ENCODE measurements at places on chromosomes 5 and 9.

GRCh38 chr5:7763621-7764072 lies 87.3 kb downstream of the CFAP90 start:
- no peak for DNase-seq

DNA sequence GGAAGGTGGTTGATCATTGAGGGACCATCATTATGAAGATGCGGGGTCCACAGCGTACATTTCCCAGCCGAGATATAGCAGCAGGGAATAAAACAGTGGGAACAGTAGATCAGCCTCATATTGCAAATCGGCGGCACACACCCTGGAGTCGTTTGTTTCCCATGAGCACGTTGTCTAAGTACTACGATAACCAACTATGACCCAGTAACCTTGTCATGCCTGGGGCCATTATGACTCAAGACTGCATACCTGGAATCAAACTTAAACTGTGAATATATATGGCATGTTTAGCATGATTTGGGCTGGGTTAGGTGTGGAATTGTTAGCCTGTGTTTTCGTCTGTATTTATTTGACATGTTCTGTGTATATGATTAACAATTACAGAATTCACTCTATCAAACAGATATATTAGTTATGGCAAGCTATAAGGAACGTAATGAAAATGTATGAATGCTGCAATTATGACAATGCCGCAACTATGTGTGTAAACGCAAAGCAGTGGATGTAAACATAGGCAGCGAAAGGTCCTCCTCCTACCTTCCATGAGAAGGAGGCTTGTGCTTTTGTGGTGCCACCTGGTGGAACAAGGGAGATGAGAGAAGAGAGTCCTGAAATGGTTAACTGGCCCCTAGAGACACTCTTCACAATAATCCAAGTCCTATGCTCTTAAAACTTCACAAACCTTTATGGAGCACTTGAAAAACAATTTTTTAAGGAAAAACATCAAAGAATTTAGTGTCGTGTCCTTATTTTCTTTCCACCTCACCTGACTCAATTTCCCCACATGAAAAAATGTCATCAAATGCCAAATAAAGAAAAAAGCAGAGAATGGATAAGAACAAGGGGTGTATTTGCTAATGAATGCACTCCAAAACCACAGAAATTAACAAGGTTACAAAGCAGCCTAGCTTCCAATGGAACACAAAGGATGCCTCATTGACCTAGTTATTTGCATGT lies 47.1 kb downstream of the SEMA5A start:
- peak; percentile 27 for DNase-seq

- DNase-seq = no peak
Observed at GRCh38 chr5:148186248-148187003, 16.4 kb upstream of the SPINK6 start.

DNA sequence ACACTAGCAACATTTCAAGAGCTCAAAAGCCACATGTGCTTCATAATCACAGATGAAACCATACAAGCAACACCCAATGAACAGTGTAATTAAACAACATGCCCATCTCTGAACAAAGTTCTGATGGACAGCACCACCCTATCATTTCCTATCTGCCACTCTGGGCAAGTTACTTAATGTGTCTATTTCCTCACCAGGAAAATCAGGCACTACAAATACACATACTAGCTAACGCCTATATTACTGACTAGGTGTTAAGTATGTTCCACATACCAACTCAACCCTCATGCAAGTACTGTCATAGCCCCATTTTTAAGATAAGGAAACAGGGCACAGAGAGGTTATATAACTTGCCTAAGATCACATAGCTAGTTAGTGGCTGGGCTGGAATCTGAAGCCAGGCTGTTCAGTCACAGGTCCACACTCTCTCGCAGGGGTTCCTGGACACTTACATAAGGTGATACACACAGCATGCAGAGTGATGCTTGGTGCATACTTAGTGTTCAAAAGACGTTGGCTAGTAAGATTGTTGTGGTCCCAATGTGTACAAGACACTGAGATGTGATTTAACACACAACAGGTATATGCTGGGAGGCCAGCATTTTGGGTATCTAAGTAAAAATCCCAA lies 24.2 kb downstream of the CORO2A start:
- DNase-seq = no peak

DNA sequence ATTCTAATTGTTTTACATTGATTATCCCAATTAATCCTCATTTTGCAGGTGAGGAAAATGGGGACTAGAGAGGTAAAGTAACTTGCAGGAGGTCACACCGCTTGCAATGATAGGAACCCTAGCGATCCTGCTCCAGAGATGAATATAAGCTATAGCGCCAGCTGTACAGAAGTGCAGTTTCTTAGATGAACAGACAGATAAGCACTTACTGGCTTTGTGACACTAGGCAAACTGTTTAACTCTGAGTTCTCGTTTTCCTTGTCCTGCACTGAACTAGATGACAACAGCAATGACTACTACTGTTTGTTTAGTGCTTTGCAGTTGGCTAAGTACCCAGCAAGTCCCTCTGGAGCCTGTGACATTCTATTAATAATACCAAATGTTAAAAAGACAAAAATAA lies 11.1 kb downstream of the LHX6 start:
- no peak for DNase-seq

GRCh38 chr5:160311491-160312133 lies 752 bp downstream of the CCNJL start:
- no peak for DNase-seq

DNA sequence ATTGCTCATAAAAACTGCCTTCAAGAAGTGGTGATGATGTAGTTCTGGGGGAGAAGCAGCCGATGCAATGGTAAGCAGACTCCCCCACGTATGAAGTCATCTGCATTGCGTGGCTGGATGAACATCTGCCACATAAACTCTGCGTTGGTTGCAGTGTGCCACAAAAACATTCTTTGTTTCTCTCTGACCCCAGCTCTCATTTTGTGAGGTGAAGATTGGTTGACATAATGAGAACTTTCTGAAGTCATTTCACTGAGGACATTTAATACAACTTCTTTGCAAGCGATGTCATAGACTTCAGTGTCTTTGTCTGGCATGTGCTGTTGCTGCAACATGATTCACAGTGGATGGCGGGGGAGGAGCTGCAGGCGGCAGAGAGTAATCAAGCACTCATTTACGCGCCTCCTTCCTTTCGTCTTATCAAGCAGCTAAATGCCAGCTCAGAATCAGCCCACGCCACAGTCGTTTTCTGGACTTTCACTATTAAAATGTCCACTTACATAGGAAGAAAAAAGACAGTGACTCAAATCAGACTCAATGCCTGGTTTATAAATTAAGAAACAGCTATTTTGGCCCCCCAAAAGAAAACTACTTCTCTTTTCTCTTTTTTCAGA lies 91.5 kb upstream of the NFIL3 start:
- DNase-seq = no peak

GRCh38 chr5:124438903-124439281 lies 307.5 kb downstream of the ZNF608 start:
- no peak for DNase-seq

GRCh38 chr9:30293231-30293630 lies 2091.2 kb upstream of the ACO1 start:
- DNase-seq = no peak

DNA sequence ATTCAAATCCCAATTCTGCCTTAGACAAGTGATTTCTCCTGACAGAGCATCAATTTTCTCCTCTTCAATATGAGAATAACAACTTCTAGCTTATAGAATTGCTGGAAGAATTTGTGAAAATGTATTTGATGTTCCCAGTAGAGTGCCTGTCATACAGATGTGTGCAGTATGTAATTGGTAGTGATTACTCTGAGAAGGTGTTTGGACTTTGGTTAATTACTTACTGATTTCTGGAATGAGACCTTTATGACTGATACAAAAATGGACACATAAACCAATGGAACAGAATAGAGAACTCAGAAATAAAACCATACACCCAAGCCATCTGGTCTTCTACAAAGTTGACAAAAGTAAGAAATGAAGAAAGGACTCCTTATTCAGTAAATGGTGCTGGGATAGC lies 101.9 kb upstream of the TRIM32 start:
- DNase-seq = no peak

- DNase-seq = no peak
Observed at GRCh38 chr5:109693535-109694400, 4.0 kb downstream of the MAN2A1 start.

DNA sequence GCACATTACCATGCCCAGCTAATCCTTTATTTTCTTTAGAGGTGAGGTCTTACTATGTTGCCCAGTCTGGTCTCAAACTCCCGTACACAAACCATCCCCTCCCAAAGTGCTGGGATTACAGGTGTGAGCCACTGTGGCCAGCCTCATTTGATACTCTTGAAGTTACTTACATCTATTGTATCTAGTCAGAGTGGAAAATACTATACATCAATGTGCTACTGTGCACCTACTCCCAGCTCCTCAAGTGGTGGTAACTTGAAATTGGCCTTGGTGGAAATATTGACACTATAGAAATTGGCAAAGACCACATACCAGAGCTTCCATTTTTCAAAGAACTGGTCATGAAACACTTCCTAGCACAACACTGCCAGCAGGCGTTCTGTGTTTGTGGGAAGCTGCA lies 10.3 kb downstream of the GGTA1 start:
- DNase-seq = no peak

DNA sequence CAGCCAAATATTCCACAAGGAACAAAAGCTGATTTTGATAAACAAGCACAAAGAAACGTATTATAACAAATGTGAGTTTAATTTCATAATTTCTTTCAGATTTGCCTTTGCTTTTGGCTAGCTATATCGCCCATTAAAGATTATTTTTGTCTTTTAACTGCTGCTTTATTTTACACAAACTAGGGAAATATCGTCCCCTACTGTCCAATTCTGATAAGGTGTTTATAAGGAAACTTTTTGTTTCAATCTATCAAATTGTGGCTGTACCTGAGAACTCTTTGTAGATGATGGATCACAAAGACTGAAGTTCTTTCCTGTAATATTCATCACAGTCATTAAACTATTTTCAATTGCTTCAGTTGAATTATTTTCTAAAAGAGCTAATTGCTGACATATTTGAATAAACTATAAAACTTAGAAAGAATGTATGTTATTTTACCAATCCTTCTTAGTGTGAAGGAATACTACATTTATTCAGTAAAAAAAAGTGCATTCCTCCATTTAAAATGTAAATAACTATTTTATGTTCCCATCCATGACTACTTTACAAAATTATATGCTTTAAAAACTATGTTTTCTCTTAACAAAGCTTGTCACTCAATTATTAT lies 431.3 kb upstream of the ITGA1 start:
- peak; percentile 10 for DNase-seq

- DNase-seq = no peak
Observed at GRCh38 chr5:160929360-160929759, 77.3 kb upstream of the ATP10B start.

- no peak for DNase-seq
Observed at GRCh38 chr9:94639061-94639998, at the start of gene FBP1. TSS of gene FBP1 (minus strand) at chr9:94639518. CDS start at chr9:94639310, 208 bp downstream.

GRCh38 chr9:3674561-3674960 lies 148.8 kb upstream of the RFX3 start:
- no peak for DNase-seq

DNA sequence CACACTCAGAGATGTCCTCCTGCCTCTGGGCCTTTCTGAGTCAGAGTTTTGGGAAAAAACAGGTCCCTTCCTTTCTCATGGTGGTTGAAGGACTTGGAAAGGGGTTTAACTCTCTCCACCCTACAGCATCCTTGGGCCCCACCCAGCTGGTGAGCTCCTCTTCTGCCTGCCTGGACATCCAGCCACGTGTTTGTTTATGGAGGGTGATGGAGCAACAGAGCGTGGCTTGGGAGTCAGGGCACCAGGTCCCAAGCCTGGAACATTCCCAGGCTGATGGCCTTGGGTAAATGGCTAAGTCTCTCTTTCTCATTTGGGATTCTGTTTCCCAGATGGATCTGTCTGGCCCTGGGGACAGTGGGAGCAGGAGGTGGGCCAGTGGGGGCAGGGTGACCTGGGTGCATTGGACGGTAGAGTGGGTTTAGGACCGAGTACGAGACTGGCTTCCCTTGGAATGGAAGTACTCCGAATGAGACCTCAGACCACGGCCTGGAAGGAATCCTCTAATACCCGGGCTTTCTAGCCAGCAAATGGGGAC lies 141.1 kb upstream of the IRX2 start:
- DNase-seq = no peak

DNA sequence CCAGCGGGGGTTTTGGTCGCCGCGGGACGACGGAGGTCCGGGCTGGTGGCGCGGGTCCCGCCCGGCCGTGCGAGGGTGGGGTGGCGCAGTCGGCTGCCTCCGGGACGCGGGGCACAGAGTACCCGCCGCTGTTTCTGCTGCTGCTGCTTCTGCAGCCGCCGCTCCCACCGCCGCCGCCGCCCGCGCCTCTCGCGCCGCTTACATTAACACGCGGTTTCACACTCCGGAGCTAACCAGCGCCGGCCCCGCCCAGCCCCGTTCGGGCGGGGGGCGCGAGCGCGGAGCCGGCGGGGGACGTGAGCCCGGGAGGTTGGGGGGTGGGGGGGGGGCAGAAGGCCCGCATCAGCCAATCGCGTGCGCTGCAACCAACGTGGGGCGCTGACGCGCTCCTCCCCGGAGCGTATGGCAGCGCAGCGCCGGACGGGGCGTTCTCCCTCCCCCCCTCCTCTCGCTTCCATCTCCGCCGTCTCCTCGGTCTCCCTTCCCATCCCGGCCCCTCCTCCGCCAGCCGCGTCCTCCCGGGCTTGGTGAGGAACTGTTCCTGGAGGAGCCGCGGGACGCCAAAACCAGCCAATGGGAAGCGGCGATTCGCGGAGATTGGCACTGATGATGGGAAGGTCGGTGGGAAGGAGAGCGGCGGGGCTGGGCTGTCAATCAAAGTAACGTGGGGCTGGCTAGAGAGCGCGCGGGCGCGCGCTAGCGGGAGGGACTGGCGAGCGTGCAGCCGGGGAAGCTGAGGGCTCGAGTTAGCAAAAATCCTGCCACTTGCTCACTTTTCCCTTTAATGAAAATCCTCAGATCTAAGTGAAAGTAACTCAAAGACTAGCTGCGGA lies at the start of gene TLE1:
Gene TLE1, minus strand, starts transcription at position 205 of the 833 bp plus-strand sequence. CDS start 1,307 bp downstream, outside the sequence.
- DNase-seq = peak; percentile 88

- no peak for DNase-seq
Observed at GRCh38 chr9:38671748-38672147, 48.2 kb downstream of the FAM240B start.

- no peak for DNase-seq
Observed at GRCh38 chr9:116476935-116477381, 210.1 kb upstream of the TRIM32 start.

DNA sequence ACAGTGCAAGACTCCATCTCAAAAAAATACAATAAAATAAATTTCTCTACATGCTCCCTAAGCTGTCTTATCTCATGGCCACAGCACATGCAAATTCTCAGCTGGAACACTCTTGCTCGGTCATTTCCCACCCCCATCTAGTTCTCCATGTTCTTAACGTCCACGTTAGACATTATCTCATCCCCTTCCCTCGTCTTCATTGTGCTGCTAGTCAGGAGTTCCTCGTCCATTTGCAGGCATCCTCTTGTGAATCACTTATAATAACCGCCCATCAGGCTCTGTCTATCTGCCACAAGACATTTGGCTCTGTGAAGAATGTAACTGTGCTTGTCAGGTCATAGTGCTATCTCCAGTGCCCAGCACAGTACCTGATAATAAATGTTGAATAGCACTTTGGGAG lies 32.9 kb upstream of the GOLGA1 start:
- no peak for DNase-seq

- DNase-seq = peak; percentile 32
Observed at GRCh38 chr5:112915831-112916230, 6.2 kb downstream of the REEP5 start.

Data from Jurkat, Clone E6-1 (cell line).